Hypothalamus (tissue), 51 donors: ENCODE measurements at places on chromosomes 1 and 21.

DNA sequence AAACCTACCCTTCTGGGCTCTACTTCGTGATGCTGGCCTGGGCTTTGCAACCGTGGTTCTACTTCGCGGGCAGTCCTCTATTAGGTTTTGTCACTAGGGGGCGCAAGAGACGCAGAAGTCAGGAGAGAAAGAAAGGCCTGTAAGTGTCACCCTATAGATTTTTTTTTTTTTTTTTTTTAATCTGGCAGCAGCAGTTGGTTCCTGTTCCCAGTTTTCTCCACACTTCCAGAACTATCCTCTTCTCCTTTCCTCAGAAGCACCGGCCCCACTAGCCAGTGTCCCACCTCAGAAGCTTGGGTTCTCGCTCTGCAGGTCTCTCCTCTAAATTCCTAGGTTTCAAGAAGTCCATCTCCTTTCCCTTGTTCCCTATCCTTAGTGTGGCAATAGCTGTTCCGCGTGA, 9.1 kb upstream of the LCE2D start:
- peak; percentile 3 for DNase-seq

GRCh38 chr21:44593598-44594405, 1.5 kb upstream of the KRTAP10-6 start:
- no peak for DNase-seq

DNA sequence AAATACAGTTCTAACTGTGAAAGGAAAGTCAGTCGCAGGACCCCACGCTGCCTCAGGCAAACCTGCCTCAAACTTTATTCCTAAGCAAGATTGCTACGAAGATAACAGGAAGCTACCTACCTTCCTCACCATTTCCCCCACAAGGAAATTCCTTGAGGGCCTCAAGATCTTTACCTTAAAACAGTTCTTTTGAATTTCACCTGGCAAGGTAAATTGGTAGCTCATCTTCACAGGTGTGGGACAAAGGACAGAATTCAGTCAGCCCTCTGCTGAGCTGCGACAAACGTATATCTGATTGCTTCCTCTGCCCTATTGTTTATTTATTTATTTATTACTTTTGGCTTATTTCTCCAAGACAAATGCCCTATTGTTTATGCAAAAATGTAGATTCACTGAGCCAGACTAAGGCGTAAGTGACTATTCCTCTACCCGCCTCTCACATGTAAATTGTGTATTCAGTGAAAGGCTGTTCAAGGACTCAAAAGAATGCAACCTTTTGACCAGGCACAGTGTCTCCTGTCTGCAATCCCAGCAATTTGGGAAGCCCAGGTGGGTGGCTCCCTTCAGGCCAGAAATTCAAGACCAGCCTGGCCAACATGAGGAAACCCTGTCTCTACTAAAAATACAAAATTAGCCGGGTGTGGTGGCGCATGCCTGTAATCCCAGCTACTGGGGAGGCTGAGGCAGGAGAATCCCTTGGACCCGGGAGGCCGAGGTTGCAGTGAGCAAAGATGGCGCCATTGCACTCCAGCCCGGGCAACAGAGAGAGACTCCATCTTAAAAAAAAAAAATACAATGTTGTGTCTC, 17.3 kb upstream of the PKNOX1 start:
- DNase-seq, result no peak

GRCh38 chr1:117017648-117018047, 16.1 kb downstream of the CD101 start:
- no peak for DNase-seq

DNA sequence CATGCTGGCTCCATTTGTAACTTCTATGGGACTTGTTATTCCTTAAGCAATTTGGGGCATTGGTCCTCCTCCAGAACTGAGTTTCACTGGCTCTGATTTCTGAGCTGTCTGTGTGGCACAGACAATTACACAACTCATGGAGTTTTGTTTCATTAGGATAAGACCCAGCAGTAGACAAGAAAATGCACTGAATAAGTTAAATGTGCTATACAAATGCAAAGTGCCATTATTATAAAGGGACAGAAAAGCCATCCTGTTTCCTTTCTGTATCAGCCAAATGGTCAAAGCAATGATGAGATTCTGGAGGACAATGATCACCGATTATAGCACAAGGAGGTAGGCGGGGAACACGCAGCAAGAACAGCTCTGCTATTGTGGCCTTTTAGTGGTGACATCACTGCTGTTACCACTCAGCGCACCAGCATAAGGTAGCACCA, 81.9 kb downstream of the CNIH3 start:
- no peak for DNase-seq

DNA sequence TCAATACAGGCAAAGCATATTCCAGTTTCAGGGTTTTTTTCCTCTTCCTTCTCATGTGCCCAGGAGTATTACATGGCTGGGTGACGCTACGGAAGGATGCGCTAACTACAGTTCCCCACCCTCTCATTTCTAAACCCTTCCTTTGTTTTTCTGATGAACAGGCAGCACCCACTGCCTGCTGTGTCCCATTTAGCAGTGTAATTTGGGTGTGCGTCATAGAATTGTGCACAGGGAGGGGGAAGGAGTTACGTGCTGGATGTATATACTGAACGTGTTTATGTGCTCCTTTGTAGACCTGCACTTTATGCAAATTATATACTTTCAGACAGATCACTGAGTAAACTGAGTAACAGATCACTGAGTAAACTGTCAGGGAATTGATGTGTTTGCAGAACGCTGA, 44.5 kb downstream of the ELAPOR1 start:
- no peak for DNase-seq

- DNase-seq, result no peak
Measured at GRCh38 chr1:59198564-59198963, 98.3 kb upstream of the FGGY start.

DNA sequence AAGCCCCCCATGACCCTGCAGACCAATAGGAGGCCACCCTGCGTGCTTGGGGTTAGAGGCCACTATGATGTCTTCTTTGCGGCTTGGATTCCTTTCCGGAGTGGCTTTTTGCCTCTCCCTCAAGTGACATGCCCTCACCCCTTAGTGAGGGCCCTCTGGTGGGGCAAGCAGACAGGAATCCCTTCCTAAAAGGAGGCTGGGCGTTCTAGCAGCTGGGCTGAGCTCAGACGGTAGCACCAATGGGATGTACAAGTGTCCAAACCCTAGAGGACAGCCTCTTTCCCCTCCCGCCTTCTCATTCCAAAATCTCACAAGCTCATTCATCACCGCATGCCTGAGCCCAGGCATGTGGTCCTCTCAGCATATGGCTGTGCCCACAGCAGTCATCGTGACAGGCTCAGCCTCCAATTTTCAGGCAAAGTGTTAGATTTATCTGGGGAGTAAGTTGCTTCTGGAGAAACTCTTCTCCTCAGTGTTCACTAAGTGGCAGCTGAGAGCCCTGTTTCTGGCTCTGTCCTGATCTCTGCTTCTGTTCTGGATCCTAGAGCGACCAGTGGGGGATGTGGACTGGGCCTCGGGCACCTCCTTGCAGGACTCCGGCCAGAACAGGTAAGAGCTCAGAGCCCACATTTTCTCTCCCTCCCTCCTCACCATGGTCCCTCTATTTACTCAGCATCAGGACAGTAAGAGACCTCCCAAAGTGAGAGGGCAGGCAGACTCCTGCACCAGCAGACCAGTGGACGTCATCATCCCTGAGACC, 4.8 kb downstream of the KIAA1614 start:
- no peak for DNase-seq

- DNase-seq, result no peak
Measured at GRCh38 chr1:200386416-200386815, 23.4 kb downstream of the ZNF281 start.

- no peak for DNase-seq
Measured at GRCh38 chr1:53639251-53639763, 99.7 kb downstream of the GLIS1 start.

GRCh38 chr21:43864313-43864961, 586 bp upstream of the AGPAT3 start:
- no peak for DNase-seq

GRCh38 chr1:67359592-67359991, 51.9 kb downstream of the IL12RB2 start:
- no peak for DNase-seq

GRCh38 chr1:177170756-177171535, at the start of gene BRINP2:
Gene BRINP2, plus strand, starts transcription at chr1:177170958. Its CDS starts 58,919 bp downstream, at chr1:177229877.
- DNase-seq, result peak; percentile 61

GRCh38 chr1:28518745-28519341, 13.0 kb downstream of the RCC1 start:
- DNase-seq, result no peak

DNA sequence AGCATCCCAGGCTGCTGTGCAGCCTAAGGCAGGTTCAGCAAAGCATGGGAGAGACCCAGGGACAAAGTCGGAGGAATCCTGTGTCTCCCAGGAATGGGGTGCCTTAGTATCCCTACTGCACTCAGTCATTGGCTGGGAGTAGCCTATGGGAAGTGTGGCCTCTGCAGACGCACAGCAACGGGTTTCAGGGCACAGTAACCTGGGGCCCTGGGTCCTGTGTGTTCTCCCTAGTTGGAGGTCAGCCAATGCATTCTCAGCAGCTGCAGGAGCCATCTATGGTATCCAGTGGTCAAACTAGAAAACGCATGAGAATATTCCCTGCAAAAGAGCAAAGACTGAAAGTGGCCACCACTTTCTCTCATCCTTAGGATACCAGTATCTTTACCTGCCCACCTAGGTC, 13.7 kb upstream of the C1orf21 start:
- no peak for DNase-seq

DNA sequence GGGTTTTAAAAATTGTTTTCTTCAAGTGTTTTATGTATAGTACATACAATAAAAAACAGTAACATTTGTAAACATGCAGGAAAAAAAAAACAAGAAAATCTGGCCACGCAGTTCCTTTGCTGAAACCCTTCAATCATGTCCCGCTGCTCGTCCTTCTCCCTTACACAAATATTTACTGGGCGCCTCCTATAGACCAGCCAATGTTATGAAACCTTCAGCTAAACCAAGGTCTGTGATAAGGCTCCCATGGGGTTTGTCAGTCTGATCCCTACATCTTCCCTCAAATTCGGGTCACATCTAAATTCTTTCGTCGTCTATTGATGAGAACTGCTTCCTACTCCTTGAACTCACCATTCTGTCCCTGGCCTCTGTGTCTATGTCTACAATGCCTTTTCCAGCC, 583.9 kb downstream of the SMYD3 start:
- DNase-seq, result no peak

GRCh38 chr1:93715529-93716126, 34.0 kb upstream of the BCAR3 start:
- no peak for DNase-seq
